ENCODE measurements at places on chromosomes 16 and 17.
A peak's percentile ranks its signal among the peaks of the same experiment; 100 is the strongest.

DNA sequence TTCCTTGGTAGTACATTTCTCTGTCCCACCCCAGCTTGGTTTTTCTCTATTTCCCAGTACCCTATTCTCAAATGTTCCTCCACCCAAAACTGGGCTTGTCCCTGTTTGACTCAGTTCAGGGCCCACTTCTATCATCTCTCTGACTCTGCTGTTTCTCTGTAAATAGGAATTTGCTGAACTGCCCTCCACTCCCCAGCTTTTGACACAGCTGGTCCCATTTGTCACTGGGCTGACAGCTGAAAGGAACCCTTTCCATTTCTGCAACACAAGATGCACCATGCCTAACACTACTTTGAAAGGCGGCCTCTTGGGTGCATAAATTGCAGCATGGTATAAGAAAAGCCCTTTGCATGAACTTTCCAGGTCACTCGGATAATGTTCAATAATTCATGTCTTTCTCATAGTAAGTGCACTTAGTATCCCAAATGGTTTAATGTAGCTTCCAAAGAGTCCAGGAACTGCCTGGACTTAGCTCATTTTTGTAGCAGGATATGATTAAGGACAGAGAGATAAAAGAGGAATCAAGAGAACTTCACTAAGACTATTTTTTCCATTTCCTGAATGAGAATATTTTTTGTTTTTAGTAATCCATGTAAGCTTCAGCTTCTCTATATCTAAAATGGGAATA, 256.7 kb downstream of the CDH11 start:
- DNase-seq = no peak

DNA sequence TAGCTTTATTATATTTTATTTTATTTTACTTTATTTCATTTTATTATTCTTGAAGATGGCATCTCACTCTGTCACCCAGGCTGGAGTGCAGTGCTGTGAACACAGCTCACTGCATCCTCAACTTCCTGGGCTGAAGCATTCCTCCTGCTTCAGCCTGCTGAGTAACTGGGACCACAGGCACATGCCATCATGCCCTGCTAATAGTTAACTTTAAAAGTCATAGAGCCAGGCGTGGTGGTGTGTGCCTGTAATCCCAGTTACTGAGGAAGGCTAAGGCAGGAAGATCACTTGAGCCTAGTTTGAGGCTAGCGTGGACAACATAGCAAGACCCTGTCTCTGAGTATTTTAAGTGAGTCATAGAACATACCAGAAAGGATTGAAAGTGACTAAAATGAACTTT, 38.7 kb downstream of the ESRP2 start:
- DNase-seq = no peak

DNA sequence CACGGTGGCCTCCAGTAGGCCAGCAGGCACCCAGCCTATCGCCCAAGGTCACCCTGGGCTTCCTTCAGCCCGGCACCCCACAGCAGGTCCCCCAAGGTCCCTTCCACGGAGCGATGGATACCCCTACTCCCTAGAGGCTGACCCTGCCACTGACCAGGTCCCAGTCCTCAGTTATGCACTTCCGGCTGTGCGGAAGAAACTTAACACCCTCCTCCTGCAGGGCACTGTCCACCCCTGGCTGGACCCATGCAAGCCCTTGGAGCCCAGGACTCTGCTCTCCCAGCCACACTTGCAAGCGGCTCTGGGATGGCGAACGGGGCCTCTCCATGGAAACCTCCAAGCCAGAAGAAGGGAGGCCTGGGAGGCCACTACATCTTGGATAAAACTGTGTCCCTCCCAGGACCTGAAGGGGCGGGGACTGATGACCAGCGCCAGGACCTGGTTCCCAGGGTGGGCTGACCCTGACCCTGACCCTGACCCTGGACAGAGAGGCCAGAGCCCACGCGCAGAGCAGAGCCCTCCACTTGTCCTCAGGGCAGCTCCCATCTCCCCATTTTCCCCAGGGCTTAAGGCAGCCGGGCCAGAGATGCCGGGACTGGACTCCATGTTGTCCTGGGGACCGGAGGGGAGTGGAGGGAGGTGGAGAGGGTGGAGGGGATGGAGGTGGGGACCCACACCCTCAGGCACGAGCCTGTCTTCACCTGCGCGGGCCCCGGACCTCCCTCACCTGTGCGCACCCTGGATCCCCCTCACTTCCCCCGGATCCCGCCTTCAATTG, 734 bp downstream of the CEP131 start:
- no peak for DNase-seq

- DNase-seq = no peak
These were observed 187.8 kb downstream of the RAB11FIP4 start for GRCh38 chr17:31579265-31579664.

GRCh38 chr16:79599256-79599836, 1.2 kb downstream of the MAF start:
- DNase-seq = peak; percentile 6

- no peak for DNase-seq
These were observed 13.3 kb upstream of the FOXF1 start for GRCh38 chr16:86496929-86497461.
